ENCODE measurements at places on chromosomes 12 and 14. TPM values are rescaled to one million over a fixed set of nuclear protein-coding genes. Genes with fewer than 3 reads are reported as not detected.

Gene NUAK1
- 37.7 TPM for total RNA-seq

Gene KCNA5
- 84.9 TPM for total RNA-seq

Gene PTPRQ
- total RNA-seq = 2.2 TPM

Gene PTPN11
- 176 TPM for total RNA-seq

Gene SP7
- 0.33 TPM for total RNA-seq

Gene KRT6C
- not detected for total RNA-seq

Measured in aorta (tissue), 5 donors.